ENCODE measurements at places on chromosomes 5 and 9.
A peak's percentile ranks its signal among the peaks of the same experiment; 100 is the strongest.

GRCh38 chr9:116716438-116716837, 29.3 kb downstream of the TRIM32 start:
- DNase-seq = no peak

DNA sequence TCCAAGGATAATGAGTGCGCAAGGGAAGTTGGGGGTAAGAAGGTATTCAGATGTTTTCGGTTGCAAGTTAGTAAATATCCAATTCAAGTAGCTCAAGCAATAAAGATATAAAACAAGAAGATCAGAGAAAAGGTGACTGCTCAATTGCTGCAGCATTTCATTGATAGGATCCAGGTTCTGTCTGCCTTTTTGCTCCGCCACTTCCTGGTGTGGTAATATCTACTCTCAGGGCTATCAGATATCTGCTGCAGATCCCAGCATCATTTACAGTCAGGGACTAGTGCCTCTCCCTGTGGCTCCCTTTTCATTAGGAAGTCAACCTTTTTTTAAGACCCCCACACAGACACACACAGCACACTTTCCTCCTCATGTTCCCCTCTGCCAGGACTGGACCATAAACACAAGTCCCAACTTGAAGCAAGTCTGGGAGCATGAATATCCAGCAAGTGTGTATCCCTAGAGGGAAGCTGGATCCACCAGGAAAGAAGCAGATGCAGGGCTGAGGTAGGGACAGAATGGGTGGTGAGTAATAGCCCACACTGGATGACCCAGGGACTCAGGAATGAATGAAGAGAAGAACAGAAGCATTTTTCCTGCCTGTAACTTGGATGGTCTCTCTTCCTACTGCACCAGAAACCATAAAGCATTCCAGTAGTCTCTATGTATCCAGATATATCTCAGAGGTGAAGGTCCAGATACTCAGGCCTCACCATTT, 53.7 kb downstream of the ZNF622 start:
- no peak for DNase-seq

DNA sequence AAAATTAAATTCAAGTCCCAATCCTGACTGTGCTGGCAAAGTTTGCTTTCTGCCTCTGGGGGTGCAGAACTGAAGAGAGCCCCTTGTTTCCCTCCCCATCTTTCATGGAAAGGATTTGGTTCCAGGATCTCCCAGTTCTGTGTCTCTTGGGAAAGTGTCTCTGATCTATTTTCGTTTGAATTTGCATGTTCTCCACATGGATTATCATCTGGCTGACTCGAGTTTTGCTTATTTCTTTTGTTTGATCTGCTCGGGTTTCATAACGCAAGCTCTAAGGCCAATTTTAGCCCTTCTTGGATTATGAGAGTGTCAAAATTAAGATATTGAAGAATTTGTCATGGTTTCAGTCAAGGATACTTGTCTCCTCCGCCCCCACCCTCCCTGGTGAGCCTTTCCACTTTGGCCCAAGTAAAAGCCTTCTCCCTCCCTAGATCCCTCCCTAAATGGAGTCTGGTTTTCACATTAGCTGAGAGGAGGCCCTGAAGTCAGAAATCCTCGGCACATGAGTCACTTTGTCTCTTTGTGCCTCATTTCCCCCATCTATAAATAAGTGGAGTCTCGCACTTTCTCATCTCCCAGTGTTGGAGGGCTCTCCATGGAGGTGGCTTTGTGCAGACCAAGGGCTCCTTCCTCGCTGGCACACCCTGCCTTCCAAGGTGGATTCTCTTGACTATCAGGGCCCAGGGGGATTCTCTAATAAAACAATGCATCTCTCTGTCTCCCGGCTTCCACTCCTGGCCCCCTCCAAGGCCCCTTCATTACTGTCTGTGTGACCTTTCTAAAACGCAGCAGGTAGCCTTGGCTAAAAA, 17.3 kb downstream of the ADRB2 start:
- DNase-seq = no peak

DNA sequence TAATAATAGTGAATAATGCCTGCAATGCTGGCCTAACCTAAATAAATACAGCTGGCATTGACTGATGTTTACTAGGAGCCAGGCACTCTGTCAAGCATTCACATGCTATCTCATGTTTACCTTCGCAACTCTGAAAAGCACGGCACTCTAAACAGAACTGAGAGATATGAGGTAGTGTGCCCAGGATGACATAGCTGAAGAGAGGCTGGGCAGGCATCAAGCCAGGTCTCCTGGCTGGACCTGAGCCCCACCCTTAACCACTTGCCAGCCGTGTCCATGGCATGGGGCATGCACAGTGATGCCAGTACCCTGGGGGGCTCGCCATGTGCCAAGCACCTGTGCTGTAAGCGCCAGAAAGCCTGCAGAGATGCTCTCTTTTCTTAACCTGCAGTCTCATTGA, 119.4 kb upstream of the MVB12B start:
- DNase-seq = no peak

- DNase-seq = no peak
These were observed 11.6 kb upstream of the ABL1 start for GRCh38 chr9:130823435-130823834.

DNA sequence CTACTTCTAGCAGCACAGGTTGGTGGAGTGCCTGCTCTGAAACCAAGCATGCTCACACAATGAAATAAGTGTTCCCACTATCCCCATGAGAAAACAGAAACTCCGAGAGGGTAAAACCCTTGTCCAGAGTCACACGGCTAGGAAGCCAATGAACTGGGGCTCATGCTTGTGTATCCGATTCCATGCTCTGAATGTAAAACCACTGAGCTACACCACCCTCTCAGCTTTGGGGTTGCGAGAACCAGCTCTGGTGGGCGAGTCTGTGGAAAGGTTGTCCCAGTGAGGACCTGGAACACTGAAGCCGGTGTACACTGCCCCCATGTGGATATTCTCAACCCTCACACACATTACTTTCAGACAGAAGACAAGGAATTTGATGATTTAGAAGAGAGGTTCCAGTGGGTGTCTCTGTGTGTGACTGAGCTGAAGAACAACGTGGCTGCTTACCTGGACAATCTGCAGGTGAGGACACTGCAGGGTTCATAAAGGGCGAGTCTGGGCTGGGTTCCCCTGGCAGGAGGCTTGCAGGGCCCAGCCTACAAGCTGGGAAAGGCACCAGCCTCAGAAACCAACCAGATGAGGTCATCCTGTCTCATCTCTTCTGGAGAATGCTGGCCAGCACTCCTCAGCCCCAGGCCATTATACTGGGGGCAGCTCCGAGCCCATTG, 37.4 kb downstream of the ARHGEF37 start:
- DNase-seq = peak; percentile 48

DNA sequence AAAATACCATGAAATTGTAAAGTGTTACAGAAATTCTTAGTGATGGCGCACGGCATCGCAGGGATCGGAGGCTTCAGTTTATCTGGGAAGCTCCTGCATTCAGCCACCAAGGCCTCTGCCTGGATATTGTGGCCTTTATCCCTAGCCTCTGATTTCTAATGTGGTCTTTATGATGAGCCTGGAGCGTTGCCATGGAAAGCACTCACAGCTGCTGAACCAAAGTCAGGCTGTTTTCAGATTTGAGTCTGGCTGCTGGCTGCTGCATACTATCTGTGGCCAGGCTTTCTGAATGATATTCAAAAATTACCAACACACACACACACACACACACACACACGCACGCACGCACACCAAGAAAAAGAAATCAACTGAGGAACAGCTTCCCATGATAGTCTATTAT, 101.1 kb upstream of the ZNF366 start:
- DNase-seq = no peak

GRCh38 chr5:140546851-140547507, 483 bp upstream of the EIF4EBP3 start:
- DNase-seq = no peak

DNA sequence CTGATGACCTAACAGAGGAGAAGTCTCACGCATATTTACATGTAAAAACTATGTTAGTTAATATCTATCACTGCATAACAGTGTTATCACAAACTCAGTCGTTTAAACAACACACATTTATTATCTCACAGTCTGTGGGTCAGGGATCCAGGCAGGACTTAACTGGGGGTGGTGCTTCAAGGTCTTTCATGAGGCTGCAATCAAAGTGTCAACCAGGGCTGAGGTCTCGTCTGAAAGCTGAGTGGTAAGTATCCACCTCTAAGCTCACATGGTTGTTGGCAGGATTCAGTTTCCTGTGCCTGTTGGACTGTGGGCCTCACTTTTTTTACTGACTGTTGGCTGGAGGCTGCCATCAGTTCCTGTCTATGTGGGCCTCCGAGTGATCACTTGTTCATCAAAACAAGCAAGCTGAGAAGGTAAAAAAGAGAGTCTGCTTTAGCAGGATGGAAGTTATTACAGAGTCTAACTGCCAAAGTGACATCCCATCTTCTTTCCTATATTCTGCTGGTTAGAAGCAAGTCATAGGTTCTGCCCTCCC, 188.6 kb downstream of the CARTPT start:
- DNase-seq = no peak

DNA sequence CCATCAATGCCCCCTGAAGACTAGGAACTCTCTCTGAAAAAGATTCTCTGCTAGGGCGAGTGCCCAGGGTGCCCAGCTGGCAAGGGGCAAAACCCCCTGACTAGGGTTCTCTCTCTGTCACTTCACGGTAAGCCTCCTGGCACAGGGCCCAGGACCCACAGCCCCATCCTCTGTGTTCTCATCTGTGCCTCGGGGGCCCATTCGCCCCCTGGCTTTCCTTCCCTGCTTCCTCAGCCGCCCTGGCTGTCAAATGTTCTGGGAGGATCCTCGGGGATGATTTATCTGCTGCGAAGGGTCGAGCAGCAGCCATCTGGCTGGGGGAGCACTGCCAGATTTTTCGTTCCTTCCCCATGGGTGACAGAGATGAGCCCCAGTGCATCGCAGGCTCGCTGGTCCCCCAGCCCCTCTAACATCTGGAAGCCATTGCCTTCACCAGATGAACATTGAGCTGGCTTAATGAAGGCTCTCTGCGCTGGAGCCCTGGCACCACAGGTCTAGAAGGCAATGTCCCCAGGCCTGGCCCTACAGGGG, 24.2 kb downstream of the HMCN2 start:
- DNase-seq = no peak

DNA sequence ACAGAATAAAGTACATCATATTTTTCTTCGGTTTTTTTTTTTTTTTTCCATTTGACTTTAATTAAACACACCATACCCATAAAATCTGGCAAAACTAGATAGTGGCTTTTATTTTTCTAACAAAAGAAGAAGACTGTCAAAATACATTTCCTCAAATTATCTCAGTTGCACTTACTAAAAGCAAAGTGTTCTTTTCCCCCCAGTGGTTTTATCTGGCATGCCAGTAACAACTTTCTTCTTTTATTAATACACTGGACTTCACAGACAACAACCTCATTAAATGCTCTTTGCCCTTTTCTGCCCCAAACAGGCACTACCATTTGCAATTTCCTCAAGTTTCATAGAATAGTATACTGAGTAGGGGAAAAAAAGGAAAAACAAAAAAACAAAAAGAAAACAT, 1792.3 kb downstream of the EFNA5 start:
- DNase-seq = no peak

DNA sequence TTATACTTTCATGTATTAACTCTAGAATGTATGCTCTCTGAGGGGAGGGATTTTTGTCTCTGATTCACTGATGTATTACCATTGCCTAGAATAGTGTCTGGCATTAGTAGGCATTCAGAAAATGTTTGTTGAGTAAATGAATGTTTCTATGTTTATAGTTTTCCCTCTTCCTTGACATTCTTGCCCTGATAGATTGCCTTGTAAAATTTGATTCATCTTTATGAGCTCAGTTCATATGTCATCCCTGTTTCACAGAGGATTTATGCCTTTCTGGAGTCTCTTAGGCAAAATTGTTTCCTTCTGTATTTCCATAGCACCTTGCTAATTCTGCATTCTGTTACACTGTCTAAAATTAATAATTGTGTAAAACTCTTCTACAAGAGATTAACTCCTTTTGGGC, 72.3 kb downstream of the RASA1 start:
- no peak for DNase-seq

DNA sequence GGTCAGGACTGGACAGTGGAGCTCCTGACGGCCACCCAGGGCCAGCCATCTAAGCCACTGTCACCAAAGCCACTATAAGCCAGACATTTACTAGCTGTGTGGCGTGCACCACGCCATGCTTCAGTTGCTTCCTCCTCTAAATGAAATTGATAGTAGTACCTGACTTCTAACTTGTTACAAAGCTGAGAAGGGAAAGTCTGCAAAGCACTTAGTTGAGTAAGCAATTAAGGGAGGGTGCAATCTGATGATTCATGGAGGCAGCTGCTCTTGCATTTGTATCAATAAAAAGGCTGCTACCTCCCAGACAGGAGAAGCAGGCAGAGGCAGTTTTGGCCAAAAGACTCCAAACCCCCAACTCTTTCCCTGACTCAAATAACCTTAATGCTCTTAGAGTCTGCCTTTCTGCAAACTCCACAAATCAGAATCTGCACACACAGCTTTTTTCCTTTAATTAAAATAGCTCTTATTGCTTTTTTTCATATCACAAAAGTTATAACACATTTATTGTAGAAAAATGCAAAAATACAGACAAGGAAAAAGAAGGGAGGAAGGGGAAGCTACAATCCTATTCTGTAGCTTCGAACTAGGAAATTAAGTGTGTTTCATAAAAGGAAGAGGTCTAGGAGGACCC, 19.3 kb upstream of the RAPGEF1 start:
- DNase-seq = no peak

DNA sequence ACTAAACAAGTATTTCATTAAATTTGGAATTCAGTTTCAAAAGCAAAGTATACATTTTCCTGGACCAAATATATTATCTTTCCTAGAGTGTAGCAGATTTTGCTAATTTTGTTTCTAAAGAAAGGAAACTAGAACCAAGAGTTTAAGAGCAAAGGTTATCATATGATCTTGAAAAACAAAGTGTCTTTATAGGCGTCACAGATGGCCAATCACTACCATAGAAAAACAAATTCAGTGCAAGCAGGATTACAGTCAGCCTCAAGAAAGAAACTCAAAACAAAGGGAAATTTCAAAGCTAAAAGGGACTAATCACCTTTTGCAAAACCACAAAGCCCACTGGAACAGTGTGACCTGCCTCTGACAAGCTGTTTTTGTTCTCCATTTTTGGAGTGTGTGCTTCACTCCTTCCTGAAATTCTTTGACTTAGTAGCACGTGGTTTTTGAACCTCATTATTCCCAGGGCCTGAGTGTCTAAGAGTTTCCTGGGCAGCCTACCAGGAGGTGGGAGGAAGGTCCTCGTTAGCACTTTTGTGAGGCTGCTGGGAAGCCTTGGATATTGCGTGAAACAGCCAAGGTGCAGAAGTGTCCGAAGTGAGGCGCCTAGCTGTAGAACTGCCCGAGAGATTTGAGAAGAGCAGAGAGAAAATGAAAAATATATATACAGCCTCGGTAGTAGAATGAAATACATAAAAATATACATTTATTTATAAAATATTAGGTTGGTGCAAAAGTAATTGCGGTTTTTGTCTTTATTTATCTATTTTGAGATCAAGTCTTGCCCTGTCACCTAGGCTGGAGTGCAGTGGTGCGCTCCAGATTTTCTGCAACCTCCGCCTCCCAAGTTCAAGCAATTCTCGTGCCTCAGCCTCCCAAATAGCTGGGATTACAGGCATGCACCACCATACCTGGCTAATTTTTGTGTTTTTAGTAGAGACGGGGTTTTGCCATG, 246.1 kb downstream of the MARCHF11 start:
- no peak for DNase-seq

- DNase-seq = no peak
These were observed 389.2 kb upstream of the FTMT start for GRCh38 chr5:121462441-121462840.

- DNase-seq = no peak
These were observed 161.4 kb downstream of the ALDH1A1 start for GRCh38 chr9:72791436-72791835.

GRCh38 chr9:134010310-134011173, 14.7 kb upstream of the BRD3OS start:
- DNase-seq = no peak

Measured in B cell (primary cell).